Activated CD4-positive, alpha-beta T cell treated with anti-CD3 and anti-CD28 coated beads, Interleukin-2, Interleukin-6, amounts not matched to agents 100 ng/mL and 50 ng/mL, durations not matched to agents 16 hours and 8 hours (primary cell): ENCODE measurements at places on chromosomes 5 and 9.

GRCh38 chr5:145260670-145261069 lies 574.5 kb downstream of the PRELID2 start:
- no peak for DNase-seq

GRCh38 chr9:117315236-117315635 lies 99.6 kb downstream of the ASTN2 start:
- DNase-seq: no peak

DNA sequence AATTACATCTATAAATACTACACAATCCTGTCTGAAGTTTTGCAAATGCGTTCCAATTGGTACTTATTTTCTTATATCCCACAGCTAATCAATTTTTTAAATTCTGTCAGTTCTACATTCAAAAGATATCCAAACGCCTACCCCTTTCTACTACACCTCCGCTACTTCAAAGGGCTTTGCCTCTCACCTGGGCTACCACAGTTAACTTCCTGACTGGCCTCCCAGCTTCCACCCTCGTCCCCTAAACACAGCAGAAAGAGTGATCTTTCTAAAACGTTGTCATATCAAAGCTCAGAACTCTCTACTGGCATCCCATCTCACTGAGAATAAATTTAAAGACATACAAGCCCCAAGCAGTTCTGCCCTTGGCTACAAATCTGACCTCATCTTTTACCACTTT lies 32.3 kb upstream of the NIPBL start:
- no peak for DNase-seq

- DNase-seq: no peak
These were observed 91.9 kb downstream of the FEM1C start for GRCh38 chr5:115452536-115453235.

DNA sequence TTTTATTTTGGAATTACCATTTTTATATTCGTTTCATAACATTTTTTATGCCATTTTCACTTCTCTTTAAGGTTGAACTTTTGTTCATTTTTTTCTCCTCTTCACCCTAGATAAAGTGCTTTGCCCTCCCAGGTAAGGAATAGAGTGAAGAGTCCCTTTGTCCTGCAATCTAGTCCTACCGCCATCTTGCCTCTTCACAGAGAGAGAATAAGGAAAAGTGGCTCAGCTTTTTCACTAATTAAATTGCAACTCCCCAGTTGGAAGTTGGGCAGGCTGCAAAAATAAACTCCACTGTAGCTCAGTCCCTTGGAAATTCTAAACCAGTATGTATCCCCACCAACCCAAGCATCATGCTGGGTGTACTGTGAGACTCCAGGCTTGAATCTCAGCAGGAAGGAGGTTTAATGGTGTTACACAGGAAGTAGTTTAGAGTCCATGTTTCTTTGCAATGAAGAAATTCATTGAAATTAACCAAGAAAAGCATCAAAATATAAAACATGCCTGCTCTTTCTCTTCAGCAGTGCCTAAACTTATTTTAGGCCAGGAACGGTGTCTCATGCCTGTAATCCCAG lies 60.3 kb upstream of the PCSK1 start:
- DNase-seq: no peak

DNA sequence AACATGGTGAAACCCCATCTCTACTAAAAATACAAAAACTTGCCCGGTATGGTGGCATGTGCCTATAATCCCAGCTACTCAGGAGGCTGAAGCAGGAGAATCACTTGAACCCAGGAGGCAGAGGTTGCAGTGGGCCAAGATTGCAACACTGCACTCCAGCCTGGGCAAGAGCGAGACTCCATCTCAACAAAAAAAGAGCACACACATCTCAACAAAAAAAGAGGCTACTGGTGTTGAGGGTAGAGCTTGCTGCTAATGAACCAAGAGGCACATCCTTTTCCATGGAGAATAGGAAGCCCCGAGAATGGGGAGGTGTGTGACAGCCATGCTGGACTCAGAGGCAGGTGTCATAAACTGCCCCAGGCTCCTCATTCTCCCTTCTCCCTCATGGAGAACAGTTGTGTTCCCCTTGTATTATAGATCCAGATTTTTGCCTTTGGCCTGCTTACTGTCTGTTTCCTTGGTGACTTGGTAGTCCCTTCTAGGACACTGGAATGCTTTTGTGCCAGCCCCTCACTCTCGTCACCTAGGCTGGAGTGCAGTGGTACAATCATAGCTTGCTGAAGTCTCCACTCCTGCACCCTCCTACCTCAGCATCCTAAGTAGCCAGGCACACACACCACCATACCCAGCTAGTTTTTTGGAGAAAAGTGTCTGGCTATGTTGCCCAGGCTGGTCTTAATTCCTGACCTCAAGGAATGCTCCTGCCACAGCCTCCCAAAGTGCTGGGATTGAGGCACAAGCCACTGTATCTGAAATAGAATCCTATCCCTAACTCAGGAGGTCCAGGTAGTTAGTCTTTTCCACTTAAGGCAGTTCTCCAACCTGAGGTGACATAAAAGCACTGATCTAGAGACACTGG lies 5.1 kb downstream of the RPL12 start:
- DNase-seq: peak; percentile 50

GRCh38 chr5:89211836-89212235 lies 328.9 kb upstream of the MEF2C start:
- no peak for DNase-seq

DNA sequence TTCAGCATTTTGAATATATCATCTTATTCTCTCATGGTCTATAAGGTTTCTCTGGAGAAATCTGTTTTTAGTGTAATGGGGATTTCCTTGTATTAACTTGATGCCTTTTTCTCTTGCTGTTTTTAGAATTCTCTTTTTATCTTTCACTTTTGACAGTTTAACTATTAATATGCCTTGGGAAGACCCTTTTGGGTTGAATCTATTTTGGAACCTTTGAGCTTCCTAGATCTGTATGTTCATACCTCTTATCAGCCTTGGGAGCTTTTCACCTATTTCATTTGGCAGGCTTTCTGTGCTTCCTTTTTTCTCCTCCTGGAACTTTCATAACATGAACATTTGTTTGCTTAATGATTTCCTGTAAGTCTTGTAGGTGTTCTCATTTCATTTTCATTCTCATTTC lies 22.2 kb downstream of the RCL1 start:
- no peak for DNase-seq

DNA sequence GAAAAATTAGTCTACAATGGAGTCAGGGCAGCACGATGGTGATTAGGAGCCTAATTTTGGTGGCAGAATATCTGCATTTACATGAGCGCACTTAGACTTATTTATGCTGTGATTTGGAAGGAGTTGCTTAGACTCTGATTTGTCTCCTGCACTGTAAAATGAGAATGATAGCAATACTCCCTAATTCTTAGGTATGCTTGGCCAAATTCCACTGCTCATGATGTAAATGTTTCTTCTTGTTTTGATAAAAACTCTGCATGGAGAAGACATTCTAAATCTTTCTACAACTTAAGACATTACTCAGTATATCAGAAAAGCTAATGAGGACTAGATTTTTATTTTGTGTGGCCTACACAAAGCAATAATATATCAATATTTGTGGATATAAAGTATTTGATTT lies 205.4 kb downstream of the CDH18 start:
- no peak for DNase-seq

- DNase-seq: no peak
These were observed 582.3 kb downstream of the CAAP1 start for GRCh38 chr9:26310294-26310693.

- DNase-seq: no peak
These were observed 7.9 kb downstream of the QSOX2 start for GRCh38 chr9:136237486-136238341.

DNA sequence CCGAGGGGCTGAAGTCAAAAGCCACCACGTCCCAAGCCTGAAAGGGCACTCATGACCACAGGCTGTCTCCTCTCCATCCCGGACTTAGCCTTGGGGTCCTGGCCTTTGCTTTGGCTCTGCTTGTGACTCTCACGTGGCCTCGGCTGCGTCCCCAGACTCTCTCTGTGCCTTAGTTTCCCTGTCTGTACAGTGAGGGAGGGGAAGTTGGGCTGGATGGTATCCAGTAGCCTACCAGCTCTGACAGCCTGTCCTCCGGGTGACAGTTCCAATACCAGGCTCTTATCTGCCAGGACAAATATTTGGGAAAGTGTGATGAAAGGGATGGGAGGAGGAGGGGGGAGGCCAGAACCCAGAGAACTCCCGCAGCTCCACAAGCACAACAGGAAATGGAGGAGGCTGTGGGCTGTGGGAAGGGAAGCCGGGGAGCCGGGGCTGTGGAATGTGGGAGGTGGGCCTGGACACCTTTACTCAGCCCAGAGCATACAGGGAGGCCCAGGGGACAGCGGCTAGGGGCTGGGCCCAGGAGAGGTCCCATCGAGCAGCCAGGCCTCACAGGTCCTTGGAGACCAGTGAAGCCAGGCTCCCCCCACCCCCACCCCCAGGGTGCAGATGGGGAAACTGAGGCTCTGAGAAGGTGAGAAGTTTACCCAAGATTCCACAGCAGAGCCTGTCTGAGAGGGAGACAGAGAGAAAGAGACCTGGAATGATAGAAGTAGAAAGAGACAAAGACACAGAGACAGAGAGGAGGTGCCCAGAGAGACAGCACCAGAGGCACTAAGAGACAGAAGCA lies 18.3 kb downstream of the PDGFRB start:
- DNase-seq: no peak

- no peak for DNase-seq
These were observed 7.7 kb upstream of the GCNT1 start for GRCh38 chr9:76451234-76451633.

- DNase-seq: no peak
These were observed 108.3 kb upstream of the LHFPL2 start for GRCh38 chr5:78756858-78757257.

DNA sequence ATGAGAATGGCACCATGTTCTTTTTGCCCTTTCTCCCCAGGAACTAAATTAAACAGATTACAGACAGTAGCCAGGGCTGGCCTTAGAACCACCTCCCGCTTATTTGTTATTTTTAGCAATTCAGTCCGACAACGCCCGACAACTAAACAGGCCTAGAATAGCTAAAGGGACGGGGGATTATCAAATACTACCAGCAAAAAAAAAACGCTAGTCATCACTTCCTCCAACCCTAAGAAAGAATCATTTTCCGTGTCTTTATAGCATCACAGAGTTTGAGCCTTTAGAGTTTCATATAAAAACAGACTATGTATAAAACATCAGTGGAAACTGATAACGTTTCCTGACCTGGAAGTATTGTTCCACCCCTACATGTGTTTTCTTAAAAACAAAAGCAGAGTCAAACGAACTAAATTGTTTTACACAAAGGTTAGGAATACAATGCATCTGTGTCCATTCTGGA lies 35.3 kb downstream of the PFDN1 start:
- no peak for DNase-seq

- no peak for DNase-seq
These were observed 471.1 kb upstream of the WWC1 start for GRCh38 chr5:167820101-167820990.

DNA sequence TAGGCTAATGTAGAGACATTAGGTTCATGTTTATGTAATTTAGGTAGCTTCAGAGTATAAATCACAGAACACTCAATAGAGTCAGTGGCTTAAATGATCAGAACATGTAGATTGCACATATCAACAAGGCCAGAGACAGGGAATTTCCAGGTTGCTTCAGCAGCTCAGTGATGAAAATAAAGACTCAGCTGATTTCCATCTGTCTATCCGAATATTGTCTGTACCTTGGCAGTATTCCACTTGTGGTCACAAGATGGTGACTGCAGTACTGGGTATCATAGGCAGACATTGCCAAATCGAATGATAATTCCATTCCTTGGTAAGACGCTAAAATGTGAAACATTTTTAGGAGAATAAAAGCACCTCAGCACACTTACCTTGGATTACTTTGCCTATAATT lies 702.2 kb downstream of the MAT2B start:
- no peak for DNase-seq

- no peak for DNase-seq
These were observed 216.3 kb downstream of the KIAA0825 start for GRCh38 chr5:94402096-94402495.
